ENCODE measurements at places on chromosomes 7 and 10. TPM values are rescaled to one million over a fixed set of nuclear protein-coding genes. Genes with fewer than 3 reads are reported as not detected.

DNA sequence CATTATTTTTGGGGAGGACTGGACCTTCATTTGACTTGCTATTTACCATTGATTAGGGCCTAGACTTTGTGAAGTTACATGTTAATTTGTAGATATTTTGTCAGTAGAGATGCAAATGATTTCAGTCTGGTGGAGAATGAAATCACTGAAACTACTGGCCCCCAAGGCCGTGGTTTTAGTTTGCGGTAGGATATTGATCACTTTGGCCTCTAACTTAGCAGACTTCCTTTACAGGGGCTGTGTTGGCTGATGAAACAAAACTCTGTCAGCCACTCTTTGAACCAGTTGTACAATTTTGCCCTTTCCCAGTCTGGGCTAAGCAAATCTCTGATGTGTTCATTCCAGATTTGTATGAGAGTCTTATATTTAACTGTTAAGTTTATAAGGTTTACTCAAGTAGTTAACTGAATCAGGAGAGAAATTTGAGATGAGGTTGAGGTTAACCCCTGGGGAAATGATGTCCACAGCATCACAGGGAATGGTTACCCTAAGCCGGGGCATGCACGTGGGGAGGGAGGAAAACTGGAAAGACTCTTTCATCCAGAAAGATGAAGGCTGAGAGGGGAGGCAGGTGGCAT is 105.7 kb upstream of the INSIG1 start:
- no peak for DNase-seq

The DEPP1 gene
- polyA plus RNA-seq, result 36.2 TPM

DNA sequence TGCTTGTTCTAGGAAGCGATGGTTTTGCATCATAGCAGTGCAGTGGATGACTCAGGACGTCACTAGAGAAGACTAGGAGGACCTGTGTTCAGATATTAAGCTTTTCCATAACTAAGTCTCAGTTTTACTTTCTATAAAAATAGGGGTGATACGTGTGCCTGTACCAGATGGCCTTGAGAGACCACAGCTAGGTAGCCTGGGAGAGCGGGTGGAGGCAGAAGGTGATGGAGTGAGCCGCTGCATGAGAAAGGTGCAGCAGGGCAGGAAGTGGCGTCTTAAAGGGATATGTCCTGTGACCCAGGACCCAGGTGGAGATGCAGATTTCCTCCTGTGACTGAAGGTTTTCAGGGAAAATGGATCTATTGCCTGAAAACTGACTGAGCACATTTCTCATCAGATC is 304.9 kb downstream of the CDC14C start:
- no peak for DNase-seq

The ADAM12 gene
- 12.0 TPM for polyA plus RNA-seq

The GRM3 gene
- polyA plus RNA-seq, result 0.23 TPM

DNA sequence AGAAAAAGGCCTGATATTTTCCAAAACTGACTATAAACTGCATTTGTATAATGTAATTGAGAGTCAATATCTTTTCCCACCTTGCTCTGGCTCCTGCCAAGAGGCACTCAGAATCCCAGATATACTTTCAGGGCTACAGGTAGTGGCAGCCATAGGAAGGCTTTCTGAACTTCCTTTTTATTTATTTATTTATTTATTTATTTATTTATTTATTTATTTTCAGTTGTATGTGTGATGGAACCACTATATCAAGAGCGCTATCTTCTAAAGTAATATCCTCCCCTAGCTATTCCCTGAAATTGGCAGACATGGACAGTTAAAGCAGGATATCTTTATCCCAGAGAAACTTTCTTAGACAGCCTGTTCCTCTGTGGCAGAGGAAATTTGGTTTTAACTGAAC is 86.7 kb downstream of the SEMA3E start:
- DNase-seq, result no peak

The PIP gene
- polyA plus RNA-seq, result not detected

GRCh38 chr7:16528520-16528919 is 1.9 kb downstream of the LRRC72 start:
- no peak for DNase-seq

Measured in right lung (tissue), 10 donors.